ENCODE measurements at places on chromosomes 7 and 10.

DNA sequence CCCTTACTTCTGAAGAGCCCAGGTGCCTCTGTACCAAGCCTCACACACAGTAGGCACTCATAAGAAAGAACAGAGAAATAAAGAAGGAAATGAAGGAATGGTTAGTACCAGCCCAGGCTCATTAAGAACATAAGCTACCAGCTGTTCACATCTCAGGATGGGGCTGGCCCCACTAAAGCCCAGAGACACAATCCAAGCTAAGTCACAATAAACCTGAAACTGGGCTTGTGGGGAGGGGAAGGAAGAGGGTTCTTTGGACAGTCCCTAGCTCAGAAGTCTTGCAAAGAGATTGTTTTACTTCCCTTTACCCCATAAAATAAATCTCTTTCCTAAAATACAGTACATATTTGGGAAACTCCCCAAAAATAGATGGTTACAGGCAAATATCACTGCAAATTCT is 24.3 kb downstream of the FBXW4 start:
- DNase-seq: no peak

DNA sequence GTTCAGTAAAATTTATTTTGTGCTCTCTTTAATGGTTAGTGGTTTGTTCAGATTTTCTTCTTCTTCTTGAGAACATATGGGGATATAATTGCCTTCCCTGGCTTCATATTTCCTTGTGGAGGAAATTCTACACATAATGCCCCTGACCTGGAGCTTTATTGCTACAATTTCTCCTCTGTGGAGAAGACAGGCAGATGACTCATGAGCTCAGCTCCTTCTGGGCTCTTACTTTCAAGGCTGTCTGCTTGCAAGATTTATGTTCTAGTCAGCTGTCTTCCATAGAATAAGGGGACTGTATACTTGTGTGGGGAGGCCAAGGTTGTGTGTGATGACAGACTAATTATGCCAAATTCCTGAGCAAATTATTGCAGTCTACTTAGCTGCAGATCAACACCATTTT is 1.6 kb downstream of the LRRD1 start:
- no peak for DNase-seq

DNA sequence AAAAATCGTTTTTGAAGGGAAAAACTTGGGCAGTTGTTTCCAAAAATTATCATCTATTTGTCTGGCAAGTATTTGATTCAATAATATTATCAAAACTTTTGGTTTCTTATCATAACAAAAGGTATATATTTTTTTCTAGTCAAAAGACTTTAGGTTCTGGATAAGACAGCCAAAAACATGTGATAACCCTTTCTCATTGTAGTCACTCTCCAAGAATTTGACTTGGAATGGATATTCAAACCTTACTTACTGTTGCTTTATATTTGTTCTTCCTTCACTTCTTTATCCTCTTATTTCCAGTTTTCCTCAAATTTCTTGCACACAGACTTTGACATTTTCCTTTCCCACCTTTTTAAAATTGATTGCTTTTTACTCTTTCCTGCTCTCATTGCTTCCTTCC is 140.9 kb upstream of the FAM3C start:
- DNase-seq: no peak

GRCh38 chr10:124180044-124180745 is 86.8 kb upstream of the CHST15 start:
- DNase-seq: no peak

- DNase-seq: no peak
These were observed 63.3 kb upstream of the JAZF1 start for GRCh38 chr7:28243861-28244260.

- no peak for DNase-seq
These were observed 1136.4 kb downstream of the TYW1 start for GRCh38 chr7:68133045-68133444.

DNA sequence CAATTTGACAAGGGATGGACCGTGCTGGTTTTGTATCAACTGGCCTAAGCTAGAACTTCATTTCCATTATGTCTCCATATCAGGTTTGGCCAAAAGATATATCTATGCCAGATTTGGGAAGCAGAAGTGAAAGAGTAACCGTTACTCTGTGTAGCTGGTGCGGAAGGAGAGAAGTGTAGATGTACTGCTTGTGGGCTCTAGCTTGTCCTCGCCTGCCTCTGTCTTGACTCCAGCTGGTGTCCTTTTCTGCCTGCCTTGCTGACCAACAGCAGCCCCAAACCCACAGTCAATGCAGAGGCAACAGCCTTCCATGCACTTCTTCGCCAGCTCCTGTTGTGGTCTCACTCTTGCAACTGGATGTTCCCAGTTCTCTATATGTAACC is 128.5 kb downstream of the KIF20B start:
- DNase-seq: no peak

DNA sequence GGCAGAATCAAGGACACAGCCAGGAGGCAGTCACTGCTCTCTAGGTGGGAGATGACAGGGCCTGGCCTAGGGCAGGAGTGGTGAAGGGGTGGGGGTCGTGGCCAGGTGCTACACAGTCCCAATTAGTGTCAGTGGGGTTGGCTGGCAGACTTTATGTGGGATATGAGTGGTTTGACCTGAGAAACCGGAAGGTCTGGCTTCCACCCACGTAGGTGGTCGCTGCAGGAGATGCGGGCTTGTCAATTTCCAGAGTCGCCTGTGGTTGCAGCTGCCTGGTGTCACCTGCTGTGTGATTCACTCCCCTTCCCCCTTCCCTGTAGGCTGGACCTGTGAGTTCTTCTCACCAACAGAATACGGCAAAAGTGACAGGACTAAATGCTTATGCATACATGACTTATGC is 124.3 kb downstream of the KLF6 start:
- DNase-seq: no peak

- DNase-seq: no peak
These were observed 129.5 kb upstream of the PCGF5 start for GRCh38 chr10:91090761-91091529.

GRCh38 chr10:71753091-71753959 is 20.0 kb downstream of the VSIR start:
- DNase-seq: no peak

DNA sequence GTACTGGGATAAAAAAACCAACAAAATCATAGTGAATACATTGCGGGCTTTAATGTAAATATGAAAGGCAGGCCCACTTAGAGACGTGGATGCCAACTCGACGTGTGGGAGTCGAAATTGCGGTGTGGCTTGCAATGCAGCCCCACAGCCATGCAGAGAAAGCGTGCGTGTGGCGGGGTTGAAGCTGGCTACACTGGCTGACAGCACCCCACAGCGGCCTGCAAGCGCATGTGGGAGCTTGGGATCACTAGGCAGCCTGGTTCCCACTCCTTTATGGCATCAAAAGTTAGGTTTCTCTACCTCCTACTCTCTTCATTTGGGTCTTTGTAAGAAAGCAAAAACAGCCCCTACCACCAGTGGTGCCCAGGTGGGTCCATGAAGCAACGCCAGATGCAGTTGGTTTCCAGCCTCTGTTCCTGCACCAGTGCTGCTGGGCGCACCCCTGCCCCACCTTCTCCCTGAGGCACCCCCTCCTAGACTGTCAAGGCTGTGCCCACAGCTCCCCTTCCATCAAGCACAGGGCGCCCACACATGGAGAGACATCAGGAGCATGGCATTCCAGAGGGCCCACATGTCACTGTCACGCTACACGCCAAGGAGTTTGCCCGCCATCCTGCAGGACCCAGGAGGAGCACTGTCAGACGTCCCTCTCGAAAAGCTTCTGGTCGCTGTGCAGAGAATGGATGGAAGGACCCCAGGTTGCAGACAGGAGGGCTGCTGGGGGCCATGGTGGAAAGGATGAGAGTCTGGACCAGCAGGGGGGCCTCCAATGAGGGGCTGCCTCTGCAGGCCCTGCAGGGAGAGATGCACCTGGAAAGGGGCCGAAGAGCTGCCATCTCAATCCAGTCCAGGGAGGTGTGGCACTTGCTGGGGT is 142.9 kb downstream of the PAXIP1 start:
- DNase-seq: no peak

DNA sequence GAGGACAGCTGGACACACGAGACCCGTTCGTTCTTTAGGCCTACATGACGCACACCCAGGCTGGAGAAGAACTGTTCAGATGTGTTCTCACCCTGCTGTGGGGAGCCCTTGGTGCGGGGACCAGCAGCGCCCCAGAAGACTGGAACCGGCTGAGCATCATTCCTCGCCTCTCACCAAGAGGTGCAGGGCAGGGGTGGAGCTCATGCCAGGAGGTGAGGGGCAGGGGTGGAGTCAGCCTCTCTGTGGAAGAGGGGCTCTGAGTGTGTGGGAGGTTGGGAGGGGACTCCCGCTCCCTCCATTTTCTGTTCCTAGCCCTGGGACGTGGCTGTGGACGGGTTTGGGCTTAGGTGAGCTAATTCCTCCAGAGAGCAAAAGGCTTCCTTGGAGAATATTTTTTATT is 66.0 kb upstream of the SHH start:
- no peak for DNase-seq

GRCh38 chr7:157925383-157925875 is 588.6 kb downstream of the DNAJB6 start:
- no peak for DNase-seq

GRCh38 chr10:34015700-34016099 is 681.2 kb upstream of the NRP1 start:
- DNase-seq: no peak

- no peak for DNase-seq
These were observed 127.8 kb downstream of the ITGB8 start for GRCh38 chr7:20458521-20458920.

GRCh38 chr7:44224080-44224973 is 23.5 kb downstream of the YKT6 start:
- no peak for DNase-seq

GRCh38 chr7:55336540-55336939 is 28.6 kb upstream of the LANCL2 start:
- DNase-seq: no peak

GRCh38 chr7:129553899-129554461 is 51.6 kb downstream of the SMKR1 start:
- DNase-seq: peak; percentile 9

DNA sequence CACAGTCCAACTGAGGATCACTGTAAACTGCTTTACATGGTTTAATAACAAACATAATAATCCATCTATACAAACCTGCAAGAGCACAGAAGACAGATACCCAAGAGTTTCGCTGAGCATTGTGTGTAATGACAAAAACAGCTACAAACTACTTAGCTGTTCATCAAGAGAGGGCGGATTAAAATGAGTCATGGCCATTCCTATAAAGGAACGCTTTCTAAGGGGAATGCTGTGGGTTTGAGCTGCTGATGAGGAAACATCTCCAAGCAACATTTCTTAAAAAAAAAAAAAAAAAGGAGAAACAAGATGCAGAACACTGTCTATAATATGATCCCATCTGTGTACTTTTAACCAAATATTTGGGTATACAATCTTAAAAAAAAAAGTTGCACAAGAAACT is 33.8 kb downstream of the VOPP1 start:
- no peak for DNase-seq

DNA sequence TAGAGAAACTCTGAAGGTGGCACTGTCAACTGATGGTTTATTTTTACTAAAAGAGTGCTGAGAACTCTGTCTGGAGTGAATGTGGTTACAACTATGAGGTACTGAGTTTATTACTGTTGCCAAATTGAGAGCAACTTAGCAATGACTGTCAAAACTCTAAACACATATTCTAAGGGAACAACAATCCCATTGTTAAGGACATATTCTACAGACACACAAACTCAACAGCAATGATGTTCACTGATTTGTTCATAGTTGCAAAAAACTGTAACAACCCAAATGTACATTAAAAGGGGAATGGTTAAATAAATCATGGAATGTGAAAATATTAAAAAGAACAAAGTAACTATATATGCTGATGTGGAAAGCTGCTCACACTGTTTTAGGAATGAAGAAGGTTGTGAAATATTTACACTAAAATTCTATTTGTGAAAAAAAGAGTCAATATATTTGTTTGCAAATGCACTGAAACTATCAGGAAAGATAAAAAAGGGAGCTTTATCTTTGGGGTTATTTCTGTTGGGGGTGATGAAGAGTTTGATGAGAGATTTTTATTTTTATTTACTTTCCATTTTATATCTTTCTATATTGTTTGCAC is 12.9 kb downstream of the PON2 start:
- DNase-seq: no peak

DNA sequence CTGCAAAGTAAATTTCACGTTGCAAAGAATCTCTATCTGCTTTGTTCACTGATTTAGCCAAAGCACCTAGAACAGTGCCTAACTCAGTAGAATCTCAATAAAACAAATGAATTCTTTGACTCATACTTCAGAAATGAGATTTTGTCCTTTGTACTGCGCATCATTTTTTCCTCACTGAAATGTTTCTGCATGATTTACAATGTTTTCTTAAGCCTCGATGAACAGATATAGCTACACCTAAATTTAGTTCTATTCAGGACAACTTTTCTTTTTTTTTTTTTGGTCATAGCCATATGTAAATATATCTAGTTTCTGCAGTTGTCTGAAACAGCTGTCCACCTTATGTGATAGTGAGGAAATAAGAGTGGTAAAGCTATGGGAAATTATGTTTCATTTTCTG is 15.3 kb downstream of the GNAT3 start:
- DNase-seq: no peak

DNA sequence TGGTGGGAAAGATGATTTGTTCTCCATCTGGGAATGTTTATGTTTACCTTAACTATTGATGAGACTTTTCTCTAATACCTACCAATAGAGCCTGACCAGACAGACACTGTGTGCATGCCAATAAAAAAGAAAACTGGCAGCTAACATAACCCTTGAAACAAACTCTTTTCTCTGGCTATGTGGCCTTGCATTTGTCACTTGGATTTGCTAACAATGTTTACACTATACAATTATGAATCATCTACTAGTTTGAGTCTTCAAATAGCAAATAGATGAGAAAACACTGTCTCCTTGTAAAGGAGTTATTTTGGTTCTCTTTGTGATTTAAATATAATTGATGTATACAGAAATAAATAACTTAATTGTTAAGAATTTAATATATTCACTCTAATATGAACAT is 273.1 kb downstream of the SEMA3D start:
- no peak for DNase-seq

- DNase-seq: no peak
These were observed 32.5 kb upstream of the FEZF1 start for GRCh38 chr7:122337011-122337410.

GRCh38 chr10:111511751-111512150 is 434.9 kb downstream of the ADRA2A start:
- DNase-seq: no peak

DNA sequence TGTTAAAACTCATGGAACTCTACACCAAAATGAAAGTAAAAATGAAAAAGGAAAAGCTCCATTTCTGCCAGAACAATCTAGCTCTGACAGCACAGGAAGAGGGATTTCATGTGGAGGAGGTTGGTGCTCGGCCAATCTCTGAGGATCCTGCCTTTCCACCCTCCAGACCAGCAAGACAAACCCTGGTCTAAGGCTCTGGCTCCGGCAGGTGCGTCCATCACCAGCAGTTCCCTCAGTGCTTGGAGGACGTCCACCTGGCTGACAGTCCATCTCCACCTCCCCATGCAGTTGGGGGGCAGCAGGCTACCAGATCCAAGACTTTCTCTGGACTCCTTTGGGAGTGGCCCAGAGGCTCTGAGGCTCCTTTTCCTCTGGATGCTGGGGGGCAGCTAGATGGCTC is 25.0 kb upstream of the LOXL4 start:
- no peak for DNase-seq

DNA sequence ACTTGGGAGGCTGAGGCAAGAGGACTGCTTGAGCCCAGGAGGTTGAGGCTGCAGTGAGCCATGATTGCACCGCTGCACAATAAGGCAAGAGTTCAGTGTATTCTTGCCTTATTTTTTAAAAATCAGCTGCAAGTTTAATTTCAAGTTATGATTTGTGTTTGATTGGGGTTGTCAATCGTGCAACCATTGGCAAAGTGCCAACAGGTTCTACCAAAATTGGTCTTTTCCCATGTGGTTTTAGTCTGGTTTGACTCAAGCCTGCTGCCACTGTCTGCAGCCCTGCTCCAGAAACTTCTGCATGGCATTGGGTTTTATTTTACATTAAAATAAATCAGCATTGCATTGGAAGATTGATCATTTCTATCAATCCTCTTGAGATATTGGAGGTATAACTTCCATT is 72.7 kb downstream of the PTPRE start:
- DNase-seq: no peak
